ENCODE measurements at places on chromosomes 5 and 9.

DNA sequence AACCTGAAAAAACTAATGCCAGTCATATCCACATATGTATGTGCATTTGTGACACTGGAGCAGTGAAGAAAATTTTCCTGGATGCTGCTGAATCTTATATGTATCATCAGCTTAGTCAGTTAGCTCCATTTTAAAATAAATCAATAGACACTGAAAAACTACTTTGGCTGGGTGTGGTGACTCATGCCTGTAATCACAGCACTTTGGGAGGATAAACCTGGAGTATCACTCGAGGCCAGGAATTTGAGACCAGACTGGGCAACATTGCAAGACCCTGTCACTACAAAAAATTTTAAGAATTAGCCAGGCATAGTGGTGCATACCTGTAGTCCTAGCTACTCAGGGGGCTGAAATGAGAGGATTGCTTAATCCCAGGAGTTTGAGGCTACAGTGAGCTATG lies 511.0 kb upstream of the TLE4 start:
- DNase-seq: no peak

DNA sequence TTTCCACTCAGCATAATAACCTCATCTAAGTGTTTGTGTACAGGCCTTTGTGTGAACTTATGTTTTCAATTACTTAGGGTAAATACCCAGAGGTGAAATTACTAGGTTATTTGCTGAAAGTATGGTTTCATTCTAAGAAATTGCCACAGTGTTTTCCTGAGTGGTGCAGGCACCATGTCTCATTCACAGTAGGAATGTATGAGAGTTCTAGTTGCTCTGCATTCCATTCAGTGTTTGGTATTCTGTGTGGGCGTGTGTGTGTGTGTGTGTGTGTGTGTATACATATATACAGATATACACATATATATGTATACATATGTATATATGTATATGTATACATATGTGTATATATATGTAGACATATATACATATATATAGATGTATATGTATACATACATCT lies 8.8 kb upstream of the SVEP1 start:
- DNase-seq: no peak

DNA sequence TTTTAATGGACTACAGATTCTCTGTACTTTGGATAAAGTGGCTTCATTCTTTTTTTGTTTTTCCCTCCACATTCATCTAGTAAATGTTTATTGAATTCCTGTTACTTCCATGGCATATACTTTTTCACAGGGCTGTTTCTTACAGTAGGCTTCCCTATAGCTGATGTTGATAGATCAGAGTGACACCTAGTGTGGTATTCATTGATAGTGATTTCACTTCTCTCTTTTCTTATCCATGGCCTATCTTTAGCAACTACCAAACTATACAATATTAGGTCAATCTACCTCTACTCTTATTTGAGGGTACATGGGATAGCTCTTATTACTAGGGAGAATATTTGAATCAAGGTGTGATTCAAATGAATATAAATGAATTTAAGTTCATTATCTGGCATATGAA lies 35.8 kb downstream of the FSD1L start:
- DNase-seq: no peak

DNA sequence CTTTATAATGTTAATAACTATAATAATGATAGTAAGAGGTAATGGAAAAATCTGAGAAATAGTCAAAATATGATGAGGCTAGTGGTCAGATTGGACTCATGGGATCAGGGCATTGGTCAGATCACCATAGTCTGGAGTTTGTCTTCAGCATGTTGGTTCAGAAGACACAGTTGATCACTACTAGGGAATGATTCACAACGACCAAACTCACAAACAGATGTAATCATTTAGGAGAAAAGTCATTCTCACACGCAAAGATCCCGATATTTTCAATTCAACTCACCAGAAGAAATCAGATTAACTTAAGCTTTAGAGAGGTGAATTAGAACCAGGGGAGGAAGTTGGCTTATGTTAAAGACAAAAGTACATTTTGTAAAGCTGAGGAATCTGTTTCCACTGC lies 131.8 kb downstream of the LURAP1L start:
- no peak for DNase-seq

- DNase-seq: no peak
These were observed 44.2 kb upstream of the TDRD7 start for GRCh38 chr9:97367729-97368128.

DNA sequence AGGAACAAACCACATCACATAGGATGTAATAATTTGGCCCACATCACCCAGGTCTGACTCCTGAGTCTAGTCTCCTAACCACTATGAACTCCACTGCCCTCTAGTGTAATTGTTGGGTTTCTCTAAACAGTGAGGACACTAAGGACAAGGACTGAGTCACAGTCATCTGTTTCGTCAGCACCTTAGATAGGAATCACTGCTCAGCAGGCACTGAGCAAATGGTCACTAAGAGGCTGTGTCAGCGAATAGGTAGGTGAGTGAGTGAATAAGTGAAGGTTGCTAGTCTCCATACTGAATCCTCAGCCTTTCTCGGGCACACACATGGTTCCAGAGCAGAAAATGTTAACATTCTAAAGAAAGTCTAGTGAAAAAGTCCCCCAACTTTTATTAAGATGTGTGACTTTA lies 278.6 kb downstream of the SPOCK1 start:
- DNase-seq: no peak
